ENCODE measurements at places on chromosomes 4 and X.

DNA sequence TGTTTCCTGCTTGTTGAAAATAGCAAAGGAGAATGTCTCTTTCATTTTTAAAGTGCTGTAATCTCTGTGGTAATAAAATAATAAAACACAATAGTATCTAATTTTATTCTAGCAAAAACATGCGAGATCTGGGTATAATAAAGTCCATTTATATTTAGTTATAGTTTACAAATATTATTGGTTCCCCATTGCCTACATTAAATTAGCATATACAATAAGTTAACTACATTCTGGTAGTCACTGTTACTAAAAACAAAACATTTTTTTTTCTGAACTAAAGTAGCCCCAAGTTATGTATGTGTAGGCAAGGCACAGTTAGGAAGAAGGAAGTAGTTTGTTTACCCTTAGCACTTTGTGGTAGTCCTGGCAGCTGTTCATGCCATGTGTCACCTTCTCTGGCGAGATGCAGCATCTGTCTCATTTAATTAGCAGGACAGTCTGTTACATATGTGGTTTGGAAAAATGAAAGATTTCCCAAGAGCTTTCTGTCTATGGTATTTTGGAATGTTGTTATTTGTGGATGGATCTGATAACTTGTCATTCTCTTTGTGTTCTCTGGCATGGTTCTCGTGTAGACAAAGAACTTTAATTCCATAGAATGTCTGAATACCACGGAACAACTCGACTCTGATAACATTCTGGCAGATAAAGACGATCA lies 231.3 kb upstream of the PITX2 start:
- DNase-seq, result no peak

GRCh38 chrX:18160369-18160768 lies 60.3 kb downstream of the BEND2 start:
- DNase-seq, result no peak

GRCh38 chr4:149292425-149293007 lies 523.1 kb downstream of the IQCM start:
- DNase-seq, result no peak

DNA sequence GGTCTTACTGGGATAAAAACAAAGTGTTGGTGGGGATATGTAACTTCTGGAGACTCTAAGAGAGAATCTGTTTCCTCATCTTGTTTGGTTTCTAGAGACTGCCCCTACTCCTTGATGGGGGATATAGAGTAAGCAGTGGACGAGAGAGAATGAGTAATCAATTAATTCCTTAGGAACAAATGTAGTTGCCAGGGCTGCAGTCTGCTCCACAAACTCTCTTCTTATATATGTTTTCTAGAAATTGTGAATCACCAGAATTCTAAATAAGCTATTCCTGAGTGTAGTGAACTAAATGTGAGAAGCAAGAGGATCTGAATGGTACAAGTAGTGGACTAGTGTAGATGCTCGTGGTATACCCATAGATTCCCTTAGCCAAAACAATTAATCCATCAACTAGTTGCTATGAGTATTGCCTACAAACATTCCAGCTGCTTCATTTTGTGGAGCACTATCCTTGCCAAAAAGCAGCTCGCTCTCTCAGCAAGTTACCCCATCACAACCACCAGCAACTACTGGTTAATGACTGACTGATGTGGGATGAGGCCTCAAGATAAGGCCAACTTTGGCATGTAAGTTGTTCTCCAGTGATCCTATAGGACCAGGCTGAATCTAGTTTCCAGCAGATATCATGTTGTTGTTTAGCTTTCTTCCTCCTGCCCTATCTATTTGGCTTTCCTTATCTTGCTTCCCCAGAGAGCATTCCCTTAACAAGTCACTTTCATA lies 273.0 kb downstream of the SLC7A11 start:
- DNase-seq, result no peak
